ENCODE measurements at places on chromosomes 7 and 10.

GRCh38 chr10:72883861-72884260 is 9.7 kb upstream of the OIT3 start:
- DNase-seq: no peak

GRCh38 chr10:93859049-93859655 is 34.6 kb upstream of the SLC35G1 start:
- no peak for DNase-seq

DNA sequence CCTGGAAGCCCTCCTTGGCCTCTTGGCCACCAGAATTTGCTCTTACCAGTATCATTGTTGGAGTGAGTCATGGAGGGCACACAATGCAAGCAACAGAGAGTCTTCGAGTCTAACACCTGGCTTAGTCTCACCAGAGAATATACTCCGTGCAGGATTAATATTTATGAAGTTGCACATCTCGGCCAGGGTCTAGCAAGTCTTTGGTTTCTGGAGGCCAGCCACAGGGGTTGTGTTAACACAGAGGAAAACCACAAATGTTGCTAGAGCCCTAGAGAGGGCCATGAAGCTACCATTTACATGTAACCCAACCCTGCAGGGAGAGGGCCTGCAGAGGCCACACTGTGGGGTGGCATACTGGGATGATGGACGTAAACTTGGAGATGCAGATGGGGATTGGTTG is 71.8 kb downstream of the MTPN start:
- DNase-seq: no peak

DNA sequence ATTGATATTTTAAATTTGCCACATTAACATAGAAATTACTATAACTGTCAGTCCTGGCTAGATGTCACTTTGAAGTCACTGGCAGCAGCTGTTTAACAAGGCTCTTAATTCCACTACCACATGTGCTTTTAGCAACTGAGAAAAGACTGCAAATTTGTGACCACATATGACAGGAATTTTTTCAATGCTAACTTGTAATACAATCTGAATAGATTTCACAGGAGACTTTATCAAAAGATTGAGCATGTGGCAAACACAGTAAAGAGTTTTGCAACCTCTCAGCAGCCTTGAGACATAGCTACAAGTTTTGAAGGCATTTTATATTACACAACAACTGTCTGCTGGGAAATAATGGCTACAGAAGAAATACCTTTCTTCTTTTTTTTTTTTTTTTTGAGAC is 73.0 kb downstream of the MICU1 start:
- no peak for DNase-seq
